Urinary bladder (tissue), 4 donors: ENCODE measurements at places on chromosomes 7 and 10. TPM values are rescaled to one million over a fixed set of nuclear protein-coding genes. Genes with fewer than 3 reads are reported as not detected.

The FFAR4 gene
- total RNA-seq, result 0.16 TPM

The FAM25C gene
- total RNA-seq, result not detected

The LRRC27 gene
- total RNA-seq, result 13.2 TPM

The SPDYE9 gene
- total RNA-seq, result not detected

The RAB19 gene
- total RNA-seq, result 1.7 TPM
